ENCODE measurements at places on chromosomes 5 and 9.

GRCh38 chr5:37966871-37967270 lies 127.0 kb upstream of the GDNF start:
- DNase-seq, result no peak

DNA sequence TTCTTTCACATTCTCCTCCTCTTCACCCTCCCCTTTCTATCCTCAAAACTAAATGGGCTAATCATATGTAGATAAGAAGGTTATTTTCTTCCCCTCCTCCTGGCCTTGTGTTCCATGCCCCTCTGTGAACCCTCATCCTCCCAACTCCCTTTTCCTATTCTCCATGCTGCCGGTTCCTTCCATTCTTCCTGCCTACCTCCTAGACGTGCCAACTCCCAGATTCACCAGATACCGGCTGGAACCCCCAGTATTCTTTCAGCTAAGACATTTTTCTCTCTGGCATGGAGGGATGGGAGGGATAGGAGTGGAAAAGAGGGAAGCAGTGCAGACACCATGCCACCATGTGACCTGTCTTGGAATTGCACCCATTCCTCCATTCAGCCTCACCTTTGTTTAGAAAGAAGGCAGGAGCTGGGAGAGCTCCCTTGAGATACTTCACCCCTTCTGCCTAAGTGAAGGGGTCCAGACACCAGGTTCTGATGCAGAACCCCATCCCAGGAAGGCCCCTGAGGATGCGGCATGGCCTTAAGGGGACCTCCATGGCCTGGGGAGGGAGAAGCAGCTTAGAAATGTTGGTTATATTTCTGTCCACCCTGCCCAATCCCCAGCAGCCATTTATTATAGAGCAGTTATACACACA lies 4.8 kb downstream of the DNAJB5 start:
- DNase-seq, result peak; percentile 56

GRCh38 chr5:110852053-110852452 lies 113.2 kb downstream of the SLC25A46 start:
- no peak for DNase-seq

DNA sequence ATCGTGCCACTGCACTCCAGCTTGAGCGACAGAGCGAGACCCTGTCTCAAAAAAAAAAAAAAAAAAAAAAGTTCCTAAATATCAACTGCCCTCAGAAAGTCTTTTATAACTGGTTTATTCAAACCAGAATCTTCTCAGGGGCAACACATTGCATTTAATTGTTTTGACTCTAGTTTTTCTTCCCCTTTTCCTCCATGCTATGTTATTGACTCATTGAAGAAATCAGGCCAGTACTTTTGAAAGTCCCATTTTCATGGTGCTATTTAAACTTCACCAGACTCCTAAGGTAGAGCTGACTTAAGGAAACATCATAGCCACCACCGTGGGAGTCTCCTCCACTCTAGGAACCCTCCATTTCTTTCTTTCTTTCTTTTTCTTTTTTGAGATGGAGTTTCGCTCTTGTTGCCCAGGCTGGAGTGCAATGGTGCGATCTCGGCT lies 83.1 kb upstream of the IL6ST start:
- no peak for DNase-seq

DNA sequence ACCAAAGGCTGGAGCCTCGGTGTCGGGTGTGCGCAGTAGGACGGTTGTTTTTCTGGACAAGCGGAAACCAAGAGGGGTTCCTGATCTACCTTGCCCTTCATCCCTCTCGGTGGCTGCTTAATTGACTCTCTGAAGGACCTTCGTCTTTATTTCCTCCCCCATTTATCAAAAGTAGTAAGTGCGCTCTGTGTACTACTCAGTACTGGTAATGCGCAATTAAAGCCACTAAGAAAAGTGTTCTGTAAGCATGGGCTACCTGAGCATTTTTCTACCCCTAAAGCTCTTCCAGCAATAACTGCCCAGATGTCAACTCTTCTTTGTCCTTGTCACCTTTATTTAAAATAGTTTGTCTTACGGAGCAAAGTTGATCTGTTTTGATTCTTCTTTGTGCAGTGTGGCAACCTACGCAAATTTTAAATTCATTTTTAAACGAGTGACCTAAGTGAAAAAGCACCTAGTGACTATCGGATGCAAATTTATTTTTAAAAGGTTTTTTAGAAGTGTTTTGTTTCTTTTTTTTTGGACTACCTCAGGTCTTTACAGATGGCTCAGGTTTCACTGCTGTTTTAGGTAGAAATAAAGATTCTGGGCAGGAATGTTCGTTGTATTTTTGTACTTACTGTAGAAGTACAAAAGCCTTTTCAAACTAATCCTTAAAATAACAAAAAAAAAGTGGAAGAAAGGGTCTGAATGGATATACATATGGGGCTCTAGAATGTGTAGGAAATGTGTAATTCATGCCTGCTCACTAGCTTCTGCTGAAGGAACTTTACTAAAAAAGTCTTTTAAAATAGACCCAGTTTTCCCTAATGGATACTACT lies 2.0 kb downstream of the JMY start:
- no peak for DNase-seq

GRCh38 chr5:31492869-31493268 lies 39.0 kb downstream of the DROSHA start:
- peak; percentile 55 for DNase-seq

- peak; percentile 45 for DNase-seq
Measured at GRCh38 chr5:124371111-124371706, 375.2 kb downstream of the ZNF608 start.

- no peak for DNase-seq
Measured at GRCh38 chr9:128088253-128088945, 20.4 kb downstream of the SLC25A25 start.

DNA sequence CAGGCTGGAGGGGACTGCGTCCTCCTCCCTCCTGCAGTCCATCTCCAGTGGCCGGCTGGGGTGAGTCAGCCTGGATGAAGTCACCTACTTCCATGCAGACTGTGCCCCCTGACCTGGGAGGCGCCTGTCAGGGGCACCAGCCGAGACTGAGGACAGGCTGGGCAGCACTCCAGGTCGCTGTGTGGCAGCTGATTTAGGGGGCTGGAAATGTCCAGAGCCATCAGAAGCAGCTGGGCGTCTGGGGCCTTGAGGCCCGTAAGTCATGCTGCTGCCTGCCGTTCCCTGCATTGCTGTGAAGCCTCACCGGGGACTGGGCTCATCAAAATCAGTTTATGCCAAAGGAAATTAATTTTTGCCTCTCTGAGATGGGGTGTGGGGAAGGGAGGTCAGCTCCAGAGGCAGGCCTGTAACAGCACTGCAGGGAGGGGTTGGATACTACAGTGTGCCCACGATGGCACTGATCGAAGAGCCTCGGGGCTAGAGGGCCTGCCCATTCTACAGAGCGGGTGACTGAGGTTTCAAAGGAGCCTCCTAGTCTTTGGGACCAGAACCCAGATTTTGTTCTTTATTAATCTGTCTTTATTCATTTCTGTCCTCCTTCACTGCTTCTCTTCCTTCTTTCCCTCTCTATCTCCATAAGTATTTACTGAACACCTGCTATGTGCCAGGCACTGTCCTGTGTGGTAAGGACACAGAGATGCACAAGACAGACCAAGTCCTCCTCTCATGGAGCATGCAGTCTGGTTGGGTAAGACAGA lies 70.4 kb upstream of the PSD2 start:
- peak; percentile 73 for DNase-seq

- DNase-seq, result no peak
Measured at GRCh38 chr5:169635936-169636335, 1.1 kb upstream of the DOCK2 start.

GRCh38 chr5:119290161-119290569 lies 65.7 kb upstream of the TNFAIP8 start:
- DNase-seq, result no peak

- no peak for DNase-seq
Measured at GRCh38 chr9:133889584-133890301, 102.4 kb downstream of the VAV2 start.

DNA sequence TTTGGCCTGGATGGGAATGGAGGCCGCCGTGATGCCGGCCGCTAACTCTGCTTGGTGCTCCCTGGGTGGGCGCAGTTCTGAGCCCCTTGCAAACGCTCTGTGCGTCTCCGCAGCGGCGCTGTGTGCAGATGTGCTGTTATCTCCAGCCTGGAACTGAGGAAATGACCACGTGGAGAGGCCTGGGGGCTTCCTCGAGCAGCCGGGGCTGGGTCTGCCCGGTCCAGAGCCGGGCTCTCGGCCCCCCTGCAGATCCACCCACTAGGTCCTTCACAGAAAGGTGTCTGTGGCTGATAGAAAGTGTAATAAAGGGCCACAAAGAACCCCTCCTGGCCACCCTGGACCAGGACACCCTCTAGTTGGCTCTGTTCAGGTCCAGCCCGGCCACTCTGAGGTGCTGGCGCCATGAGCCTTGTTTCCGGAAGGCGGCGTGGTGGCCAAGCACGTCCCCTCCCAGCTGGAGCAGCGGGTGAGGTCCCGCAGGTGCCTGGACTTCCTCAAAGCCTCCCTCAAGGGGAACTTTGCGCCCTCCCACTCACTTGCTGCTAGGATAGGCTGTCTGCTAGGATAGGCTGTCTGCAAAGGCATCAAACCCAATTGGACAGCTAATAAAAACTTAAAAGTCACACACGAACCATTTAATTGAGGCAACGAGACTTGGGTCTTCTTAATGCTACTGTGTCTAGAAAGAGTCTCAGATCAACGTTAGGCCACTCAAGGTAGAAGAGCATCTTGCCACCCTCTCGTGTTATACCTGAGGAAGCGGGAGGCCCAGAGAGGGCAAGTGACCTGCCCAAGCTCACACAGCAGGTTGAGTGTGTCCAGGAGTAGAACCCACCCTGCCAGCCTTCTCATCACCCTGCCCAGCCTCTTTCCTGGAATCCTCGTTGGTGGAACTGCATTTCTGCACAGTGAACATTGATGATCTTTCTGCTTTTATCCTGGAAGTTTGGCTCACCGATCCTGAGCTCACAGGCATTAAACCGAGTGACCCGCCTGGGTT lies 109.3 kb upstream of the FCN2 start:
- no peak for DNase-seq

- DNase-seq, result no peak
Measured at GRCh38 chr5:177568326-177568725, 14.0 kb upstream of the FAM193B start.

DNA sequence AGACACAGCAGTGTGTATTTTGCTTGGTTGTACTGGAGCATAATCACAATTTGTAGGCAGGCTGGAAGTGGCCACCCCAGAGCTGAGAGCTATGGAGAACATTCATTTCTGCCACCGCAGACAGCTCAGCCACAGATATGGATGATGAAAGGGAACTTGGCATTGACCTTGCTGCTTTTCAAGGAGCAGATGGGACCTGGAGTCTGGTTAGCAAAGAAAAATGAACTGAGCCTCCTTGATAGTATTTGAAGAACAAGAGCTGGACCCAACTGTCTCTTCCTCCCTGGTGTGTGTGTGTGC lies 395.2 kb upstream of the ZNF462 start:
- no peak for DNase-seq

GRCh38 chr5:56176155-56176798 lies 56.9 kb downstream of the ANKRD55 start:
- peak; percentile 92 for DNase-seq

GRCh38 chr9:36937951-36938350 lies 96.1 kb downstream of the PAX5 start:
- no peak for DNase-seq

DNA sequence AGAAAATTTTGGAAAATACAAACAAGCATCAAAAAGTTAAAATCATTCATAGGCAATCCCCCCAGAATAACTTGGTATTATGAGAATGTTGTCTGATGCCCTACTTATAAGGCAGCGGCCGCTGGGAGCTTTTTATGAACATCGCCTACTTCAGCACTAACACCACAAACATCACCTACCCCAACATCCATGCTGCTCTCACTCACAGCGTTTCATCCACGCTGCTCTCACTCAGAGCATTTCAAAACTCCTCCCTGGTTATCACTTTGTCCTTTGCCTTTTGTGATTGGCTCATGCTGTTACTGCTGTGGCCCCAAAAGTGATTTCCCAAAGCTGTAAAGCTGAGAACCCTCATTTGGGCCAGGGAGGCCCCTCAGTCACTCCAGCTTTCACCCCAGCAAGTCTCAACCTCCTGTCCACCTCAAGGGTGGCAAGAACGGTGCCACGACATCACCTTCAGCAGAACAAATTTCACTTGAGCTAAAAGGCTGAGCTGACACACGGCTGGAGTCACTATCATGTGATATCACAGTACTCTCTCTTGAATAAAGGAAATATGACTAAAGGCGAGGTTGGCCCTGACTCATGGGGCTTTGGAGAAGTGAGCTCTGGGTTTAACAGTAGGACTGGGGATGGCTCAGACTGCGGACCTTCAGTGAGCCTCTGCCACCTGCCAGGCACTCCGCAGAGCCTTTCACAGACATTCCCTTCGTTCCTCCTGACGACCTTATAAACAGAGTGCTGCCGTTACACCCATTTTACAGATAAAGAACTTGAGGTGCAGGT lies 25.2 kb downstream of the SHC3 start:
- peak; percentile 98 for DNase-seq

GRCh38 chr9:109314011-109314531 lies 6.8 kb downstream of the EPB41L4B start:
- DNase-seq, result no peak

DNA sequence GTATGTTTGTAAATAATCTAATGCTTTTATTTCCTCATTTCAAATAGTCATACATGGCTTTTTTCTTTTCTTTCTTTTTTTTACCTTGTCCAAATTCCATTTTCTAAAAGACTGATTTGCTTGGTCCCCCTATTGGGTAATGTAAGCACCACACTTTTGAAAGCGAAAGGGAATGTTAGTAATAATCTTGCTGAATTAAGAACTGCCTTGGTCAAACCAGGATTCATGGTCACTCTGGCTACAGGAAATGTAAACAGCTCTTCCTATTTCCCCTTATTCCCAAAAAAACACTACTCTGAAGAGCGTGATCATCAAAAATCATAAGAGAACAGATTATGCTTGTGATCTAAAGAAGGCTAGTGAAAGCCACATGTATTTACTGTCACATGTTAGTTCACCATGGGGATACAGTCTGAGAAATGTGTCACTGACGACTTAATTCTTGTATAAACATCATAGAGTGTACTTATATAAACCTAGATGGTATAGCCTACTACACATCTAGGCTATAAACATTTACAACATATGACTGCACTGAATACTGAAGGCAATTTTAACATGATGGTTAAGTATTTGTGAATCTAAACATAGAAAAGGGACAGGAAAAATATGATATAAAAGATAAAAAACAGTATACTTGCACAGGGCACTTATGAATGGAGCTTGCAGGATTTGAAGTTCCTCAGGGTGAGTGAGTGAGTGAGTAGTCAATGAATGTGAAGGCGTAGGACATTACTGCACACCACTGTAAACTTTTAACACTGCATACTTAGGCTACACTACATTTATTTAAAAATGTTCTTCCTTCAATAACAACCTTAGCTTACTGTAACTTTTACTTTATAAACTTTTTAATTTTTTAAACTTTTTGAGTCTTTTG lies 75.3 kb downstream of the HMGCR start:
- no peak for DNase-seq

- no peak for DNase-seq
Measured at GRCh38 chr5:169944922-169945680, 35.2 kb downstream of the INSYN2B start.

GRCh38 chr5:45109062-45109461 lies 300.3 kb downstream of the MRPS30 start:
- DNase-seq, result no peak
